Esophagus squamous epithelium (tissue), 5 donors: ENCODE measurements at places on chromosomes 12 and 14. TPM values are rescaled to one million over a fixed set of nuclear protein-coding genes. Genes with fewer than 3 reads are reported as not detected.

LYZ gene
- 7.8 TPM for total RNA-seq

SERPINA12 gene
- total RNA-seq = not detected

AKAP6 gene
- 1.1 TPM for total RNA-seq

NFATC4 gene
- 22.5 TPM for total RNA-seq

DNA sequence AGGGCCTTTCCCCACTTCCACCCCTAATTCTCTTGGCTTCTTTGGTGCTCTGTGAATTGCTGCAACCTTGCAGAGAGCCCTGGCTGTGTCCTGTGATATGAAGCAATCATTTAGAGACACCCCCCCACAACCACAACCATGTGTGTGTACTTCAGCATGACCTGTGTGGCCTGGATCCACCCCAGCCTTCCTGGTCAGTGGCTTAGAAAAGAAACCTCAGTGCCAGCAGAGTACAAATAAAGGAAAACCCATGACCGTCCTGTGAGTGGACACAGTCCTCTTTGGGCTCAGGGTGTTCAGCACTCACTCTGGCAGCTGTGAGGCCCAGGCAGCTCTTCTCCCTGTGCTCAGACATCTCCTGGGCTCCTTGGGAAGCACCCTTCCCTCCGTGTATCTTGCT is 206.6 kb upstream of the DIO3 start:
- DNase-seq = no peak
- peaks cover 11% of the 10 kb centered on the region for H3K4me1 ChIP-seq
- H3K4me3 ChIP-seq = no peak overlapping the region

- H3K4me1 ChIP-seq = no peaks in the 10 kb centered on the region
- no peaks in the 10 kb centered on the region for H3K36me3 ChIP-seq
- no peak overlapping the region for H3K4me3 ChIP-seq
- no peak for DNase-seq
- H3K27me3 ChIP-seq = no peaks in the 10 kb centered on the region
- H3K27ac ChIP-seq = no peak overlapping the region
These were observed 292.6 kb downstream of the C12orf75 start for GRCh38 chr12:105622846-105623736.

DNA sequence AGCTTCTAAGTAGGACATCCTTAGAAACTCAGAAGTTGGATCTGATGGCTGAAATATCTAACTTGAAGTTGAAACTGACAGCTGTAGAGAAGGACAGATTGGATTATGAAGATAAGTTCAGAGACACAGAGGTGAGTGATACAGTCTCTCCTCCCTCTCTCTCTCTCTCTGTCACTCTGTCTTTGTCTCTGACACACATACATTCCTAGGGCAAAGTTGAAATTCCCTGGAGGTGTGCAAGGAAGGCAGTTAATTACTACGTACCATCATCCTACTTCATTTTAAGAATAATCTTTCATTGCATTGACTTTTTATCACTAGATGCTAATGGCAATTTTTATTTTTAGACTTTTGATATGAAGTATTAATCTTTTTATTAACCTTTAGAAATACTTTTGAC is 46.2 kb upstream of the REP15 start:
- no peak for DNase-seq
- H3K36me3 ChIP-seq = peaks cover 61% of the 10 kb centered on the region
- no peak overlapping the region for H3K4me3 ChIP-seq
- peaks cover 14% of the 10 kb centered on the region for H3K4me1 ChIP-seq

DNA sequence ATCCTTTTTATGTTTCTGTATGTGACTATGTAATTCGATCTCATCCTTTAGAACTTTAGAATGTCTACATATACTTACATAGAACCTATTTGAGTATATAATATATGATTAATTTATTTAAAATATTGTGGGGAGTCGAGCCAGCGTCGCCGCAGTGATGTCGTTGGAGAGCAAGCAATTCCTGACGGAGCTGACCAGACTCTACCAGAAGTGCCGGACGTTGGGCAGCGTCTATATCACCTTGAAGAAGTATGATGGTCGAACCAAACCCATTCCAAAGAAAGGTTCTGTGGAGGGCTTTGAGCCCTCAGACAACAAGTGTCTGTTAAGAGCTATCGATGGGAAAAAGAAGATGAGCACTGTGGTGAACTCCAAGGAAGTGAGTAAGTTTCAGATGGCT is 6.4 kb upstream of the CD27 start:
- no peak overlapping the region for H3K27ac ChIP-seq
- no peak overlapping the region for H3K4me3 ChIP-seq
- H3K4me1 ChIP-seq = no peaks in the 10 kb centered on the region
- no peaks in the 10 kb centered on the region for H3K36me3 ChIP-seq
- H3K27me3 ChIP-seq = no peaks in the 10 kb centered on the region
- DNase-seq = no peak
